ENCODE measurements at places on chromosomes 2 and 18. TPM values are rescaled to one million over a fixed set of nuclear protein-coding genes. Genes with fewer than 3 reads are reported as not detected.

GRCh38 chr2:47651296-47651695, 131.6 kb upstream of the MSH6 start:
- no peak for DNase-seq

The COL6A3 gene
- 254 TPM for polyA plus RNA-seq

GRCh38 chr2:11773747-11774525, 27.5 kb downstream of the LPIN1 start:
- no peak for DNase-seq

The LCT gene
- not detected for polyA plus RNA-seq

The RELCH gene
- polyA plus RNA-seq, result 14.1 TPM

DNA sequence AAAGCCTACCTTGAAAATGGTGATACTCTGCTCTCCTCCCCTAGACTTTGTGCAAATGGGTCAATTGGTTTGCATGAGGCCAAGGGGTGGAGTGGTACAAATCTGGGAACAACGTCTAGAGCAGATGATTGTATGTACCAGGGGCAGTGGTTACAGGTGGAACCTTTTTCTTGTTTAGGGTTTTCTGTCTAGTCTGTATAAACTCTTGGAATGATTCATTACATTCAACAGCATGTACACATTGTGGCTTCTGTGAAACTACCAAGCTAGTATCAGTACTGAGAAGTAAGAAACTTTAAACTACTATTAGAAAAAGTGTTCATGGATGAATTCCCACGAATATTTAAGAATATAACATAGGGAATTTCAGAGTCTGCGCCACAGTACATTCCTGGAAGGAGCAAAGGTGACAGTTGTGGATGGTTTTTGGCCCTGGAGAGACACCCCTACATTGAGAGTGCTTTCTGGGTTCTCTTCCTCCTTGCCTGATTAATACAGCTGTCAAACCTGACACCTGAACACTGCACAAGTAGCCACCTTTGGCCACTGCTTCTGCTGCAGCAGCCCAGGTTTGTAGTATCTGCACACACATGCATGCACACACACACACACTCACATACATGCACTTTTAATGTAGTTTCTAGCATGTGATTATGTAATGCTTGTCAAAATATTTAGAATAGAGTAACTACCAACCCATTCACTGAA, 30.0 kb downstream of the CFAP221 start:
- DNase-seq, result no peak

The XIRP2 gene
- 149 TPM for polyA plus RNA-seq

- no peak for DNase-seq
Measured at GRCh38 chr2:65587779-65588178, 155.4 kb upstream of the SPRED2 start.

The GPR35 gene
- 2.5 TPM for polyA plus RNA-seq

DNA sequence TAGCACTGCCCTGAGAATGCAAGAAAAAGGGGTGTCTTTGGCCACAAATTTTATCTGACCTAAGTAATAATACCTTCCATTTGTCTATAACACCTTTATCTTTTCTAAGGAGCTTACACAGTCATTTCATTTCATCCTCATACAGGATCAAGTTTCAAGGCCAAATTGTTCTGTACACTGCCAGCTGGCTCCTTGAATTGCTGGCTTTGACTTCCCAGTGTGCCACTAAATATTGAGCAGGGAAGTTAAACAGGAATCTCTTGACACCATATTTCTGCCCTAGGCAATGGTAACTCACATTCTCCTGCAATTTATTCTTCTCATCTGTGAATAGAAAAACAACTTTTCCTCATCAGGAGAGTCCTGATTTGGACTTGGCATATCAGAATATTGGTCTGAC, 195.1 kb upstream of the LRP1B start:
- no peak for DNase-seq

The NOSTRIN gene
- 9.6 TPM for polyA plus RNA-seq

- DNase-seq, result no peak
Measured at GRCh38 chr18:79521416-79522205, 125.9 kb downstream of the NFATC1 start.

- no peak for DNase-seq
Measured at GRCh38 chr2:219553463-219553963, 9.7 kb downstream of the TMEM198 start.

The TDRD15 gene
- polyA plus RNA-seq, result not detected

GRCh38 chr2:223735659-223736244, 101.6 kb downstream of the AP1S3 start:
- no peak for DNase-seq

The FAM237A gene
- not detected for polyA plus RNA-seq

The TBC1D8 gene
- 30.2 TPM for polyA plus RNA-seq

DNA sequence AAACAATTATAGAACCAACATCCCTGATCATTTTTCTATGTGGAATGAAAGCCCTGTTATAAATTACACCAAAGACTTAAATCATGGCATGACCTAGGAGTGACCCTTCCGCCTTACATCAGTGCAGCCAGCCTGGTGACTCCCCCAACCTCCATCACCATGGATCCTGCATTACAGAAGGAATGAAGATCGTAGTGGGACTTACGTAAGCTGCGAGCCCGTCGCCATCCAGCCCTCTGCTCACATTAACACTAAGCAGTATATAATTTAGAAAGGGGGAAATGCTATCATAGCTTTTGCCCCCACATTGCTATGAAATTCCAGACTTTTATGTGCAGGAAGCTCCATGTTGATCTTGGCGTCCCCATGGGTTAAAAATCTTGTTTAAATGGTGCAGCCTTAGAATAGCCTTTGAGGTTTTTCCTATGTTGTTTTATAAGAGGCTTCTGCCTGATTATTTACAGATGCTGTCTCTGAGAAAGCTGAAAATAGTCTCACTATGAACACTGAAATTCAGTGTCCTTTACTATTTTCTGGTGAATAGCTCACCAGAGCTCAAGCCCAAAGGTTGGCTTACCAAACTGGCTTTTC, 76.3 kb downstream of the COLEC12 start:
- DNase-seq, result peak; percentile 52

DNA sequence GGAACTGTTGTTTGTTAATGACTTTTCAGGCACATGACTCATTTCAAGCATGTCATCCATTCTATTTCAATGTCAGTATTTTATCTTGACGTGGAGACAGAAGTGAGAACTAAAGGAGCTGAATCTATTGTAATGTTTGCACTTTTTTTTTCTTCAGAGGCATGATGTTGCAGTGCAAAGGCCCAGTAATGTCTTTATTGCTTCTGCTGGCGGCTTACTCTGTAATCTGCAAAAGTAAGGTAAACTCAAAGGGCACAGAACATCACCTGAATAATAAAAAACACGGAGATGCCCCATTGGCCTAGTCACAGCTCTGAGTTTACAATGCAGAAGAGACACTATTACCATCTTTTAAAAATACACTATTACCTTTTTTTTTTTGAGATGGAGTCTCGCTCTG, 2.4 kb upstream of the CNNM3 start:
- DNase-seq, result no peak

GRCh38 chr2:207828361-207829057, 58.8 kb upstream of the FZD5 start:
- no peak for DNase-seq

DNA sequence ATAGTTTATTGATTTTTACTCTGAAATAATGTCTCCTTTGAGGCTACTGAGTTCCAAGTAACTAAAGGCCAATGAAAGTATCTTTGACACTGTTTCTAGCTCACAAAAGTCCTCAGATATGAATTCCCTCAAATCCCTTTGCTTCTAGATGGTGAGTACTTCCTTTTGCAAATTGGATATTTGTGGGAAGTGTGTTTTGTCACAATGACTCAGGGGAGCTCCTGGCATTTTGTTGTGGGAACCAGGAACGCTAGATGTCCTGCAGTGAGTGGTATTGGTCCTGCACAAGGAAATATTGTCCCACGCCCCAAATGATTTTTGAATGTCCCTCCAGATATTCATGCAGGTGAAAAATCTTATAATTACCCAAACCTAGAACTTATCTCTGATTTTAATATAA, 24.3 kb downstream of the TACR1 start:
- no peak for DNase-seq

DNA sequence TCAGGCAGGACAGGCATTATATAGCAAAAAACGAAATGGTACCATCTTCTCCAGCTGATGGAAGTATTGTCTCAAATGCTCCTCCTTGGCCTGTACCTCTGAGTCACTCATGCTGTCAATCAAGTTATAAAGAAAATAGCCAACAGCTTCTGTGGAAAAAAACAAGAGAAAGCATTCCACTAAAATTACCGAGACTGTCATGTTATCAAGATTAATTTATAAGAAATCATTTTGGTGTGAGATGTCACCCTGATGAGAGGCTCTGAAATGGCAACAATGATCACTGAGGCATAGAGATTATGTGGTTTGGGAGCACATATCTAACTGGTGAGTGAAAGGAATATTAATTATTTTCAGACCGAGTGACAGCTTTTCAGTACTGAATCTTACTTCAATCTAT, 47.4 kb downstream of the LRPPRC start:
- no peak for DNase-seq

DNA sequence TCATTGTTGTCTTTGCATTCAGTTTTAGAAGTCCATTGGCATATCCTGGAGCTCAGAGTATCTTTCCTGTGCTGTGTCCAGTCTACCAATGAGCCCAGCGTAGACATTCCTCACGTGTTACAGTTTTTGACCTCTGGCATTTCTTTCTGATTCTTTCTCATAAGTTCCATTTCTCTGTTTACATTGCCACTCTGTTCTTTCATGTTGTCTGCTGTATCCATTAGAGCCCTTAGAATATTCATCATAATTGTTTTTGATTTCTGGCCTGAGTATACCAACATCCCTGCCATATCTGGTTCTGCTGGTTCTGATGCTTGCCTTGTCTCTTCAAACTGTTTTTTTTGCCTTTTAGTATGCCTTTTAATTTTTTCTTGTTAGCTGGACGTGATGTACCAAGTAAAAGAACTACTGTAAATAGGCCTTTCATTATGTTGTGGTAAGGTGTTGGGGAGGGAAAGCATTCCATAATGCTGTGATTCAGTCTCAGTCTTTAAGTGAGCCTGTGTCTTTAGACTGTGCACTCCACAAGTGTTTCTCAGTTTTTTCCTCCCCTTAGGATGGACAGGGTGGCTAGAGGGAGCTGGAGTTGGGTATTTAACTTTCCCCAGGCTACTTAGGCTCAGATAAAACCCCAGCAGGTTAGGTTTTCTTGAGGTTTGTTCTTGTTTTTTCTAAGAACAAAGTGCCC, 35.6 kb downstream of the CEP192 start:
- no peak for DNase-seq

DNA sequence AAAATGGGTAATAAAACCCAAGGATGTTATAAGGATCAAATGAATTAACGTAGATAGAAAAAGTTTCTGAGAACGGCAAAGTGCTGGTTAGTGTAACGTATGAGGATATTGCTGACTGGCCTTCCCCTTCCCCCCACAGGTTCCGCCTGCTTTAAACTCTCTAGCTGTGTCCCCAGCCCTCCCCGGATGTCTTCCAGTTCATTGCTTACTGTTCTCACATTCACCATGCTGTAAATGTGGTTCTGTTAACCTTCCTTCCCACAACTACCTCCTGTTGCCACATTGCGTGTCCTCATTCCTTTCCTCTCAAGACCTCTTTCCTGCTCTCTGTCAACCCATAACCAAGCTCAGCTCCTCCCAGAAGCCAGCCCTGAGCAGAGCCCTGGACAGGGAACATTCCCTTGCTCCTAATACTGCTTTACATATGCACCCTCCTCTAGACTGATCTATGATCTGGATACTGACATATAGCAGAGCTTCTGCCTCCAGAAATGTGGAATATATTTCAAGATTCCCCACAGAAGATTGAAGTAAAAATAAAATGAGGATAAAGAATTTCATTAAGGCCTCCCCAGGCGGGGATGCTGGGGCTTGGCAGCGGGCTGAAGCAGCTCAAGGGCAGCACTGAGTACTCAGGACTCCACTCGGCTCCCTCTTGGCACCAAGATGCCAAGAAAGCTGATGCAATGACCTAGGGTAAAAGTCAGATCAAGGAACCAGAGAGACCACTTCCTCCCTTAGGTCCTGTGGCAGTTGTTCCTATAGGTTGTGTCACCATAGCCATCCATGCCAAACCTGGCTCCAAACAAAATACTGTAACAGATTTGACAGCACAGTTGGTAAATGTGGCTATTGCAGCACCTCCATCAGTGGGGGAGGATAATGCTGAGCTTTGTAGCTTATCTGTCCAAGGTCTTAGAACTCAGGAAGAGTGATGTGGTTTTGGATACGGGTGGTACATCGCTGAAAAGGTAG, 136.4 kb upstream of the PIK3C3 start:
- no peak for DNase-seq

The CAVIN2 gene
- polyA plus RNA-seq, result 41.4 TPM

DNA sequence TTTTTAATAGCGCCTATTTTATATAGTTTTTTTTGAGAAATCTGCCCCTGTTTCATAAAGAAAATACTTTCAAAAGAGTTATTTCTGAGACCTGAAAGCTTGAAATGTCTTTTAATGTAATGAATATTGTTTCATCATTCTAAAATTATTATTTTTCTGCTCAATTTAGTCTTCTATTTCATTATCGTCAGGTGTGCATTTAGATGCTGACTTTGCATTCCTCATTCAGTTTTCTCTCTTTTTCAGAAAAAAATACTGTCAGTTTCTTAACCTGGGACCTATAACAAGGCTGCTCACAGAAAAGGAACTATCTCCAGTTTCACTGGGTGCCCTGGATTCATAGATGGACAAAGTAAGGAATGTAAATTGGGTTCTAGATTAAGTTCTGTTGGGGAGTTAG, 1631.7 kb downstream of the SUCLG1 start:
- no peak for DNase-seq

- no peak for DNase-seq
Measured at GRCh38 chr18:50619861-50620275, 60.0 kb downstream of the MAPK4 start.

The DSG2 gene
- polyA plus RNA-seq, result 3.8 TPM

The NT5DC4 gene
- polyA plus RNA-seq, result not detected

The OTOF gene
- 15.7 TPM for polyA plus RNA-seq

GRCh38 chr18:79874553-79875530, 76.6 kb downstream of the SLC66A2 start:
- no peak for DNase-seq

DNA sequence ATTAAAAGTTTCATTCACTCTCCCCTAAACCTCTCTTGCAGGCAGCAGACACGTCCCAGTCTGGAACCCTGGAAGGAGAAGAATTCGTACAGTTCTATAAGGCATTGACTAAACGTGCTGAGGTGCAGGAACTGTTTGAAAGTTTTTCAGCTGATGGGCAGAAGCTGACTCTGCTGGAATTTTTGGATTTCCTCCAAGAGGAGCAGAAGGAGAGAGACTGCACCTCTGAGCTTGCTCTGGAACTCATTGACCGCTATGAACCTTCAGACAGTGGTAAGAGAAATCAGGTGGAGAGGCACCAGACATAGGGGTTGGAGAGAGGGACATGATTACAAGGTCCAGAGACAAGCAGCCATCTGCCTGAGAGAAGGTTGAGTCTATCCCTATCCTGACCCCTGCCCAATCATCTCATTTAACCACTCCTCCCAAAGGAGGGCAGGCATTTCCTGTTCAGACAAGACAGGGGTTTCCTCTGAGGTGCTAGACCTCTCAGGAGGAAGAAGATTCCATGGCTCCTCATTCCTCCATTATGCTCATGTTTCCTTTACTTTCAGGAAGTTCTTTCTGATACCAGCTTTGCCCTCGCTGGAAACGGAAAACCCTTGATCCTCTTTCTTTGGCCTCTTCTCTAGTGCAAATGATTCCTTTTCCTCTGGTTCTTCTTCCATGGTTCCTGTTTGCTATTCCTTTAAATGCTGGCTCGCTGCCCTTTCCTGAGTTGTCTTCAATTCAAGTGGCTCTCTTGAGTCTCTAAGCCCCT, 15.1 kb downstream of the PLCD4 start:
- DNase-seq, result no peak

The ADI1 gene
- polyA plus RNA-seq, result 65.4 TPM
